ENCODE measurements at places on chromosomes 7 and 10.

- DNase-seq: no peak
Observed at GRCh38 chr10:5658871-5659618, 7.3 kb downstream of the ASB13 start.

DNA sequence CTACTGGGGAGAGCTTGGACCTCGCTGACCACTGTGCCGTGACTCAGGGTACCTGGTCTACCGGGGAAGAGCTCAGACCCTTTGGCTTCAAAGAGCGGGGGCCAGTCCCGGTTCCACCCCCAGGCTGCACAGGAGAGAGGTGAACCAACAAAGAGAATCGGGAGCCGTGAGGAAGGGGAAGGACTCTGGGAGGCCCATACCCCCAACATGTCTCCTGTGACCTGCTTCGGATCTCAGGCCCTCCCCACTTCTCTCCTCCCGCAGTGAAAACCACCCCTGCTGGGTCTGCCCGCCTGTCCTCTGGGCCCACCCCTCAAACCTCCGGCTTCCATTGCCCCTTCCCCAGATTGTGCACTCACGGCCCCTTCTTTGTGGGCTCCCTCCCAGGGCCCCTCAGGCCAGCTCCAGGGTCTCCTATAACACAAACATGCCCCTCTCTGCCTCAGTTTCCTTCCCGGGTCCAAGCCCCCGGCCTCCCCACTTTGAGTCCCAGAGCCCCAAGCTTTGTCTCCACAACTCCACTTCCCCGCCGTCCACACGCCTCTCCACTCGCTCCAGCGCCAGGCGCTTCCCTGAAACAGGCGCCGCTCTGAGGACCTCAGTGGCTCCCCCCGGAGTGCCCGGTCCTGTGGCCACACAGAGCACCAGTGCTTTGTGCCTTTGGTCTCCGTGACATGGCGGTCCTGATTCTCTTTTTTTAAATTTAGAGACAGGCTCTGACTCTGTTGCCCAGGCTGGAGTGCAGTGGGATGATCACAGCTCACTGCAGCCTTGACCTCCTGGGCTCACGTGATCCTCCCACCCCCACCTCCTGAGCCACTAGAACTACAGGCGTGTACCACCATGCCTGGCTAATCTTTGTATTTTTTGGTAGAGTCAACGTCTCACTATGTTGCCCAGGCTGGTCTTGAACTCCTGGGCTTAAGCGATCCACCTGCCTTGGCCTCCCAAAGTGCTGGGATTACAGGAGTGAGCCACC lies 7.5 kb upstream of the INTS1 start:
- no peak for DNase-seq

- no peak for DNase-seq
Observed at GRCh38 chr10:88095223-88095721, 231.8 kb downstream of the PTEN start.

DNA sequence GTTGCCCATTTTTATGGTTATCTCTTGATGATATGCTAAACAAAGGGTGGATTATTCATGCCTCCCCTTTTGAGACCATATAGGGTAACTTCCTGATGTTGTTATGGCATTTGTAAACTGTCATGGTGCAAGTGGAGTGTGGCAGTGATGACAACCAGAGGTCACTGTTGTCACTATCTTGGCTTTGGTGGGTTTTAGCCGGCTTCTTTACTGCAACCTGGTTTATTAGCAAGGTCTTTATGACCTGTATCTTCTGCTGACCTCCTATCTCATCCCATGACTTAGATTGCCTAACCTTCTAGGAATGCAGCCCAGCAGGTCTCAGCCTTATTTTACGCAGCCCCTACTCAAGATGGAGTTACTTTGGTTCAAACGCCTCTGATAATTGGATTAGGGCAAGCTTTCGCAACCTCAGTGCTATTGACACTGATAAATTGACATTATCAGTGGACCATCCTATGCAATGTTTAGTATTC lies 36.9 kb downstream of the BAG3 start:
- DNase-seq: no peak

GRCh38 chr7:27616914-27617548 lies 45.7 kb downstream of the HIBADH start:
- DNase-seq: no peak

DNA sequence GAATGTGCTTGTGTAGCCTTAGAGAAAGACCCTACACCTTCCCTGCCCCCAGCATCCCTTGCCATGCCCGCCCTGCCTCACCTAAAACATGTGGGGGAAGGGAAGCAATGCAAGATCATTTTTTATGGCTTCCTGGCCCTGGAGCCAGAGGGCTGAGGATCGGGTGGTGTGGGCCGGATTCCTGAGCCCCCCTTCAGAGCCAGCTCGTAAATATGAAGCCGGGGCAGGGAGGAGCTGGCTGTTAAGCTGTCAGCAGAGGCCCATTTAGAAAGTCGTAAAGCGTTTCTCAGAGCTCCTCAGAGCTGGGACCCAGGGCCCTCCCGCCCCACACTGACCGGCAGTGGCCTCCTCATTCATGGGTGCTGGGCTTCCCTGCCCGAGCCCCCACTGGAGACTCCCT lies 23.9 kb downstream of the UNC5B start:
- peak; percentile 86 for DNase-seq

DNA sequence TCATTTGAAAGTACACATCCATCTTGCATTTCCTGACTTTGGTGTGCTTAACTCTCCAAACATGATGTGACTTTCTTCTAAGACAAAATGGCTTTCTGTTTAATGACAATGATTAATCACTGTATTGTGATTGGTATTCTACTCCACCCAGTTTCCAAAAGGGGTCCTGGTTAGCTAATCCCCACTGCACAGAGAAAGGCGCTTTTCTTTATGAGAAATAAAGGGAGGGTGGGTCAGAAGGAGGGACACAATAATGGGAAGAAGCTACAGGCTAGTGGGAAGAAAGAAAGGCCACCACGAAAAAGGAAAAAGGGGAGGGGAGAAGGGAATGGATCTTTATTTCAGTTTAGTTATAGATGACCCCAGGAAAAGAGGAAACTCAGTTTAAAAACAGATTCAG lies 69.2 kb downstream of the PRTFDC1 start:
- no peak for DNase-seq

GRCh38 chr7:264541-265191 lies 25.3 kb upstream of the FOXL3 start:
- no peak for DNase-seq

DNA sequence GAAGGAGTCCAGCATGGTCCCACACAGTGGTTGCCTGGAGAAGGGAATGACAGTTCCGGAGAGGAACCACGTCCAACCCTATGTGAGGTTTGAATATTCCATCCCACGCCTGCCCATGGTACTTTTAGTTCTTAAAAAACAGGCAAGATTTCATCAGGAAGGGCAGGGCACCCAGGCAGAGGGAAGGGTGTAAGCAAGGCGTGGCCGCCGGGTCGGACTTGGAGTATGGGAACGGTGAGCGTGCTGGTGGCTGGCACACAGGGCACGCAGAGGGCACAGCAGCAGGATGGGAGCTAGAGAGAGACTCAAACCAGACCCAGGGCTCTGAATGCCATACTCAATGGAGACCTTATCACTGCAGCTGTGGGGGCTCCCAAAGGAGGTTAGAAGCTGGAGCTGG lies 34.3 kb downstream of the FAM53B start:
- no peak for DNase-seq

- no peak for DNase-seq
Observed at GRCh38 chr7:102836977-102837376, 75.8 kb upstream of the LRRC17 start.

- no peak for DNase-seq
Observed at GRCh38 chr10:75432176-75432575, 752 bp downstream of the LRMDA start.

GRCh38 chr7:130345136-130345535 lies 520 bp downstream of the CPA5 start:
- no peak for DNase-seq

DNA sequence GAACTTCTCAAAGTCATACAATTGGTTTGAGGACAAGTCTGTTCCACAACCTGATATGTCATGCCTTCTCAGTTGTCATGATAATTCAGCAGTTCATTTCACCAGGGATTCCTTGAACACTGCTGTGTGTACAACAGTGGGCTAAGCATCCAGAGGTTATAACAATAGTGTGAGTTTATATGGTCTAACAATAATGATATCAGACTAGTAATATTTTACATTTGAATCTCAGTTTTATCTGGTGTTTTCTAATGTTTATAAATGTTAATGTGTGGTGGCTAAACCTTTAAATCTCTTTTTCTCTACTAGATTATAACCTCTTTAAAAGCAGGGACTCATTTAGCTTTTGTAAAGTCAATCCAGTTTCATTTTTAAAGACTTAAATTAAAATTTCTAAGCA lies 48.7 kb downstream of the BTRC start:
- no peak for DNase-seq

DNA sequence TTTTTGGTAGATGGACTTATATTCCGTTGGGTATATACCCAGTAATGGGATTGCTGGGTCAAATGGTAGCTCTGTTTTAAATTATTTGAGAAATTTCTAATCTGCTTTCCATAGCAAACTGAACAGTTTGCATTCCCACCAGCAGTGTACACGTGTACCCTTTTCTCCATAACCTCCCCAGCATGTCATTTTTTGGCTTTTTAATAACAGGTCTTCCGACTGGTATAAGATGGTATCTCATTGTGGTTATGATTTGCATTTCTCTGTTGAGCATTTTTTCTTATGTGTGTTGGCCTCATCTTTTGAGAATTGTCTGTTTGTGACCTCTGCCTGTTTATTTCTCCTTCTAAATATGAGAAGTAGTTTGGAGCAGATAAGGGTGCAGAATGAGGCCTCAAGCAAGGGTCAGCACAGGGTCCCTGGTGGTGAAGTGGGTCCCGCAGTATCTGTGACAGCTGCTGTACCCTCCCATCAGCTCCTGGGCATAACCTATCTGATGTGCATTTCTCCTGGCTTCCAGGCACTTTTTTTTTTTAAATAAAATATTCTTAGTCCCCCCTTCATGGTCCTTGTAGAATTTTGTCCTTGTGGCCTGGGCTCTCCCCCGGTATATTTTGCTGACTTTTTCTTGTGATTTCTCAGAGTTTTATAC lies 73.5 kb downstream of the PROSER2 start:
- DNase-seq: no peak

DNA sequence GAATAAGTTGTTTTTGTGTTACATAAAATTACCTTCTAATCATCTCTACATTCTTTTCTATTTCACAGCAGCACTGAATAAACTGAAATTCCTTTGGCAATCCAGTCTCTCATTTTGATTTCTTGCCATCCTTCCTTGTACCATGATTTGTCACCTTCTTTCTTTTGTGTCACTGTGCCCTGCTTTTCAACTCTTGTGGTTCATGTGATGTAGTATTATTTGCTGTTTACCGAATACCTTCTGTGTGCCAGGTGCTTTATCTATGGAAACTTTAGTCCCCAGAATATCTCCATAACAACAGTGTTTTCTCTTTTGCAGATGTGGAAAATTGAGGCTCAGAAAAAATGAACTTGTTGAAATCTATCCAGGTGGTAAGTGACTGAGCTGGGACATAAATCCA lies 220.3 kb downstream of the STK31 start:
- DNase-seq: no peak

Measured in left renal pelvis (tissue), 4 donors.